Vagina (tissue), 2 donors: ENCODE measurements at places on chromosomes 5 and 9. TPM values are rescaled to one million over a fixed set of nuclear protein-coding genes. Genes with fewer than 3 reads are reported as not detected.

The WDR31 gene
- 2.0 TPM for total RNA-seq

The GNA14 gene
- 11.0 TPM for total RNA-seq

The ARL15 gene
- total RNA-seq = 74.4 TPM

The CCDC69 gene
- 84.5 TPM for total RNA-seq
